ENCODE measurements at places on chromosomes 6 and 20.

GRCh38 chr6:33904747-33905065, 100.9 kb upstream of the MLN start:
- DNase-seq, result no peak

DNA sequence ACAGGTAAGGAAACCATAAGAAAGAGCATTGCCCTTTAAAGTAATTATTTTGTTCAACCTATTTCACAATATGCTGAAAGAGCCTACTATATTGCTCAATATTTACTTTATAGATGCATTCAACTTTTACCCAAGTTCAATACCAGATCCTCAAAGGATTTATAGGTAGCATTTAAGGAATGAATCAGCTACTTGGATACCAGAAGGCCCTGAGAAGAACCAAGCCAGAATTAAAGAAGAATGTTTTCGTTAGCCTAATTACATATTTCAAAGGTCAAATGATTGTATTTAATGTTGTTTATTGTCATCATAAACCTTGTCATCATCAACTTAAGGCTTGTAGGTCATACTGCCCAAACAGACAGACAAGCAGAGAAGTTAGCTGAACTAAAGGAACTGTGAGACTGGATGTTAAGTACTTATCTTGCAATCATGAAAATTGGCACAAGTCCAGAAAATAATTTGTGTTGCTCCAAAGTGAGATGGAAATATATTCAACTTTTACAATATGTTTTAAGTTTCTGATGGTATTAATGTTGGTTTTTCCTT, 636.7 kb downstream of the RFPL4B start:
- no peak for DNase-seq

GRCh38 chr20:63270606-63271325, 1.8 kb upstream of the ARFGAP1 start:
- DNase-seq, result no peak

GRCh38 chr20:24066076-24066700, 77.6 kb upstream of the GGTLC1 start:
- no peak for DNase-seq

All from C1 segment of cervical spinal cord (tissue), 14 donors.